Stimulated activated memory B cell treated with anti-CD40 and anti-IgM and Interleukin-4, amounts not matched to agents 10 μg/mL and 1 μg/mL and 100 μg/mL, for 72 hours (primary cell): ENCODE measurements at places on chromosomes 1 and 21.
A peak's percentile ranks its signal among the peaks of the same experiment; 100 is the strongest.

- no peaks in the 10 kb centered on the region for H3K36me3 ChIP-seq
- H3K4me3 ChIP-seq: no peak overlapping the region
- peak overlapping the region; percentile 71 for H3K27ac ChIP-seq
- H3K4me1 ChIP-seq: peaks cover 37% of the 10 kb centered on the region
Observed at GRCh38 chr1:24500448-24501048, 2.1 kb upstream of the RCAN3 start.

DNA sequence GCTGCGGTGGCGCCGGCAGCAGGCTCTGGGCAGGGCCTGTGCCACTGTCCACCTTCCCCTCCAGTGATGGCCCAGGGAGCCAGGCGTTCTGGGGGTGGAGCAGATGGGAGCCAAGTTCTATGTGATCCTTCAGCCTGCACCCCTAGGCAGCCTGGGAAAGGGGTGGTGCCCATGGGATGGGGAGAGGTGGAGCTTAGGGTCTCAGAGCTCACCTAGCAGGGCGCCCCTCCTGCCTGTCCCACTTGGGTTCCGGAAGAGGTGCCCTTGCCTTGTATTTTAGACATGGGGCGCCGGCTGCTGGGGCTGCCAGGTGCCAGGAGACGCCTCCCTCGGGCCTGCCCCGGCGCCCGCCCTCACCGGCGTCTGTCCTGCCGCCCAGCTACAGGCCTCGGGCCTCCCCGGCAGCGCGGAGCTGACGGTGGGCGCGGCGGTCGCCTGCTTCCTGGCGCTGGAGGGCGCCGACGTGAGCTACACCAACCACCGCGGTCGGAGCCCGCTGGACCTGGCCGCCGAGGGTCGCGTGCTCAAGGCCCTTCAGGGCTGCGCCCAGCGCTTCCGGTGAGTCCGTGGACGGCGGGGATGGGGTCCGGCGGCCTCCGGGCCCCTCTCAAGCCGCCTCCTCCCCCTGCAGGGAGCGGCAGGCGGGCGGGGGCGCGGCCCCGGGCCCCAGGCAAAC, 3.1 kb upstream of the MMP23B start:
- no peak overlapping the region for H3K27ac ChIP-seq
- no peak for ATAC-seq
- H3K4me1 ChIP-seq: peaks cover 24% of the 10 kb centered on the region
- H3K4me3 ChIP-seq: peak overlapping the region; percentile 34
- H3K36me3 ChIP-seq: no peaks in the 10 kb centered on the region

GRCh38 chr1:204331275-204331674, 28.5 kb downstream of the PLEKHA6 start:
- H3K4me3 ChIP-seq: no peak overlapping the region
- no peak overlapping the region for H3K27ac ChIP-seq
- H3K4me1 ChIP-seq: no peaks in the 10 kb centered on the region

DNA sequence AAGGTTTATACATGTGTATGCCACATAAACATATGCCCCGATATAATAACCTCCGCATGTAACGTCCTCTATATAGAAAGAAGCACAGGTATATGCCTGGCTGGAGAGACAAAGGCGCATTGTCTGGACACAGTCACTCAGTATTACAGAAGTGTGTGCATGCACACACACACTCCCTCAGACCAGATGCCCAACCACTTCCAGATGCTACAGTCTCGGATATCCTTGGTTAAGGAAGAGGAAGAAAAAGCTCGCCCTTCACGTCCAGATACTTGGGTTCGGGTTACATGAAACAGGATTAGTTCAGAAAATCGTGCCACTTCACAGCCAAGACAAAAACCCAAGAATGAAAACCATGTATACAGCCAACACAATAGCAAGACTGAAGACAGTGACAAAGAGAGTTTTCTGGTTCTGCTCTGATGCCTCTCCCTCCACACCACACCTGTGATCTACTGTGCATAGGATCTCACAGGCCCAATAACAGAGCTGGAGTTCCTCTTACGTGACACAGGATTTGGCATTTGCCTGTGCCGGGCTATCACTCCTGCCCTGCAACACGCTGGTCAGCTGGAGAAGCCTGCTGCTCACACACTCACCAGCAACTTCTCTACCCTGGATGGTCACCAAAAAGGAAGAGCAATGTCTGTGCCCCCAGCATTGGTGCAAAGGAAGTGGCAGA, 75.0 kb downstream of the SSBP3 start:
- H3K27ac ChIP-seq: no peak overlapping the region
- H3K4me1 ChIP-seq: peaks cover 47% of the 10 kb centered on the region
- no peaks in the 10 kb centered on the region for H3K27me3 ChIP-seq
- no peak for ATAC-seq
- H3K36me3 ChIP-seq: no peaks in the 10 kb centered on the region
- no peak overlapping the region for H3K4me3 ChIP-seq

DNA sequence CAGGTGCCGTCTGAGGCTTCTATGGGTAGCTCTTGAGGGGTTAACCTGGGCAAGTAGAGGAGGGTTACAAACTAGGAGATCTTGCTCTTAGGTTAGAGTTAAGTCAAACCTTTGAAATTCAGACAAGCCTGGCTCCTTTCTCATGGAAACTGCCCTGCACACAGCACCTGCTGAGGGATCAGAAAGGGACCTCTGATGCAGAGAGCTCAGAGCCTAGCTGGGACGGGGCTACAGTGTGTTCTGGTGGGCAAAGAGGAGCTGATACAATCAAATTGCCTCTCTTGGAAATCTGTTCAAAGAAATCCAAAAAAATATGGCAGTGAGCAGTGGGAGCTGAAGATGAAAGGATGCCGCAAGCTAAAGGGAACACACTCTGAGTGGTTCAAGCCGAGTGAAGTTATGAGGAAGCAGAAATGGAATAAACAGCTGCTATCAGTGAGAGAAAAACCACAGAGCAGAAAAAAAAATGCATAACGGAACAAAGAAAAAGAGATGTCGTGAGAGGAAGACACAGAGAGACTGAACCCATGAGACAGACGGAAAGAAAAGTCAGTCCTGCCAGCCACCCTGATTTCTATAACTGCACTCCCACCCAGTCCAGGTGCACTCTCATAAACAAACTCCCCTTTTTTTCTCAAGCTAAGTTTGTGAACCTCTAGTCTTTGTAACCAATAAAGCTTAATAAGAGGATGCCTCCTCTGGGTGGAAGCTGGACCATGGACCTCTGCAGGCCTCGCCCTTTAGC, 26.6 kb downstream of the PAFAH2 start:
- H3K4me3 ChIP-seq: peak overlapping the region; percentile 1
- peaks cover 62% of the 10 kb centered on the region for H3K36me3 ChIP-seq
- ATAC-seq: peak; percentile 94
- no peaks in the 10 kb centered on the region for H3K27me3 ChIP-seq
- peaks cover 24% of the 10 kb centered on the region for H3K4me1 ChIP-seq
- peak overlapping the region; percentile 70 for H3K27ac ChIP-seq

DNA sequence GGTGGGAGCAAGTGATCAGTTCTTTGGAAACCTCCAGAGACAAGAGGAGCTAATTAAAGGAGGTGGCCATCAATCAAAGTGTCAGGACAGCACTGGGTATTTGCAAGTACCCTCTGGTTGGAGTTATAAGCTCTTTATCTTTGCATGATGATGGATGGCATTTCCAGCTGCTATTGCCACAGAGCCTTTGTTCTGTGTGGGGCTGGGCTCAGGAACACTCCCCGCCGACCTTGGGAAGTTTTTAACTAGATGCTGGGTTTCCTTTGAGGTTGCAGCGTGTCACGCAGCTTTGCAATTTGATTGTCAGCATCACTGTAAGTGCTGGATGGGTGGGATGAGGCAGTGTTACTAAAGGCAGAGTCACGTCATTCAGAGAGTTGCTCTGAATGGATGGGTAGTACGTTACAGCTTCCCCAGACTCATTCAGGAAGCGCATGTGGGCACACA, 68.9 kb downstream of the CNIH3 start:
- H3K36me3 ChIP-seq: no peaks in the 10 kb centered on the region
- no peaks in the 10 kb centered on the region for H3K27me3 ChIP-seq
- H3K4me1 ChIP-seq: no peaks in the 10 kb centered on the region

- H3K4me1 ChIP-seq: peaks cover 29% of the 10 kb centered on the region
- H3K4me3 ChIP-seq: peak overlapping the region; percentile 32
- no peaks in the 10 kb centered on the region for H3K27me3 ChIP-seq
- peak overlapping the region; percentile 85 for H3K27ac ChIP-seq
- ATAC-seq: peak; percentile 94
- H3K36me3 ChIP-seq: peaks cover 37% of the 10 kb centered on the region
Observed at GRCh38 chr1:1250786-1251284, 4.3 kb upstream of the C1QTNF12 start.

- H3K36me3 ChIP-seq: no peaks in the 10 kb centered on the region
- no peaks in the 10 kb centered on the region for H3K4me1 ChIP-seq
- no peak for ATAC-seq
- H3K27me3 ChIP-seq: peaks cover 52% of the 10 kb centered on the region
- H3K27ac ChIP-seq: no peak overlapping the region
Observed at GRCh38 chr1:231184891-231185290, 23.0 kb downstream of the TRIM67 start.

- H3K27me3 ChIP-seq: no peaks in the 10 kb centered on the region
- peak overlapping the region; percentile 40 for H3K4me3 ChIP-seq
- H3K36me3 ChIP-seq: peaks cover 77% of the 10 kb centered on the region
- ATAC-seq: peak; percentile 16
- H3K4me1 ChIP-seq: peaks cover 91% of the 10 kb centered on the region
Observed at GRCh38 chr1:206909161-206909882, 12.1 kb downstream of the IL24 start.

GRCh38 chr1:35590476-35591040, 17.4 kb downstream of the TFAP2E start:
- no peak for ATAC-seq
- no peak overlapping the region for H3K27ac ChIP-seq
- peaks cover 6% of the 10 kb centered on the region for H3K36me3 ChIP-seq

DNA sequence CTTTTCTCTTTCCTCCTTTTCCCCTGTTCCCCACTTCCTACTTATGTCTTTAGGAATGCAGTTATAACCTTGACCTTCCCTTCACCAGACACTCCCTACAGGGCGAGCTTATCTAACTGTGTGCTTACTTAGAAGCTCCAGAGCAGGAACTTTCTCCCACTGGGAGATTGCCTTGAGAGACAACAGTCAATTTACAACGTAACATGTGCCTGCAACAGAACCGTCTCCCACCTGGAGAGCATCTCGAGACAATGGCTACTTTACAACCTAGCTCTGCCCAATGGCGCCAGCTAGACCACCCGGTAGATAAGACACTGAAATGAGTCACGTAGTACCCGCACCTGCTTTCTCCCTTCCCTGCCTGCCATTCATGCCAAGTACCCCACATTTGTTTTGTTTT, 16.7 kb downstream of the HMGN1 start:
- peaks cover 9% of the 10 kb centered on the region for H3K4me1 ChIP-seq
- H3K27me3 ChIP-seq: no peaks in the 10 kb centered on the region
- no peaks in the 10 kb centered on the region for H3K36me3 ChIP-seq
- no peak for ATAC-seq
- no peak overlapping the region for H3K27ac ChIP-seq
- H3K4me3 ChIP-seq: no peak overlapping the region

DNA sequence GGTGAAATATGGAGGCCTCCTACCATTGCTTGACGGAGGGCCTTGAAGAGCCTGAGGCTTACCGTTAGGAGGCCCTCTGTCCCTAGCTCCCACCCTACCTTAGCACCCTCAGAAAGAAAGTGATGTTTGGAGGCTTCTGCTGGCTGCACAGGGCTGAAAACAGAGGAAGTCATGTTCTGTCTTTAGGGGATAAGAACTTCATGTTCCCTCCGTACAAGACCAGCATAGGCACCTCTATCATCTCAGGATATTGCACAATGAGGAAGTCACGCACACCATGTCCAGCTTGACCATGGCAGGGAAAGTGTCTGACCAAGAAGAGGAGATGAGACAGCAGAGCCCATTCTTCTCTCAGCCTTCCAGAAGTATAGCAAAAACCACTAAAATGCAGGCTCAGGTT, 13.8 kb downstream of the ADORA3 start:
- H3K4me1 ChIP-seq: peaks cover 5% of the 10 kb centered on the region
- no peak overlapping the region for H3K27ac ChIP-seq
- H3K36me3 ChIP-seq: no peaks in the 10 kb centered on the region
- no peak for ATAC-seq
- H3K27me3 ChIP-seq: no peaks in the 10 kb centered on the region

DNA sequence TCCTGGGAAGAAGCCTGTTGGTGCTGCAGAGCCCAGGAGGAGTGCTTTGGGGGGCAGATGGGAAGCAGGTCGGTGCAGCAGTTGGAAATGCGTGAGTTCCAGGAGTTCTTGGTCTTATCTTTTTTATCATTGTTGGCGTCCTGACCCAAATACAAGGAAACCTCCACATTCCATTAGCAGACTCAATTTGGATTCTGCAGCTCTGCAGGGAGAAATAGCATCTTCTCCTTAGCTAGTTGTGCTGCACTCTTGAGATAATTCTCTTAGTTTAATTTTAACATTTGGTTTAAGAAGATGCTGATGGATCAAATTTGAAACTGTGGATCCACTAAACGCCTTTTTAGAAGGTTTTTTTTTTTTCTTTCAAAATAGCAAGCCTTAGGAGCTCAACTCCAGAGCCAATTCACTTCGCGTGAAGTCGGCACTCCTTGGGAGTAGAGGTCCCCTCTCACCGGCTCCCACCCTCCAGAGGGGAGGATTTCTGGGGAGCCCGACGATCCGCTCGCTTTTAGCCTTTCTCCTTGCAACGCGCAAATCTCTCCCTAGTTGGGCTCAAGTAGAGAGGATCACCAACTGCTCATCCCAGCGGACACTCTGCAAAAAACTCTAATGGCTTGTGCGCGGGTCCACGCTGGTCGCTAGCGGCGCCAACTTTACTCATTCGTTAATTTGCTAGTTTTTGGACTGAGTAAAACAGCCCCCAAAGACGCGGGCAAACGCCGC, 1.3 kb downstream of the PLD5 start:
- H3K4me3 ChIP-seq: peak overlapping the region; percentile 61
- H3K27me3 ChIP-seq: peaks cover 36% of the 10 kb centered on the region
- H3K36me3 ChIP-seq: no peaks in the 10 kb centered on the region

GRCh38 chr1:178451529-178451928, 45.2 kb downstream of the CLEC20A start:
- no peaks in the 10 kb centered on the region for H3K36me3 ChIP-seq
- no peak overlapping the region for H3K4me3 ChIP-seq
- H3K27me3 ChIP-seq: no peaks in the 10 kb centered on the region
- no peaks in the 10 kb centered on the region for H3K4me1 ChIP-seq

- no peak within 1 kb of the TSS for H3K27ac ChIP-seq
- H3K36me3 ChIP-seq: no peaks in the 10 kb centered on the region
- H3K4me1 ChIP-seq: peaks cover 12% of the 10 kb centered on the region
- peaks cover 45% of the 10 kb centered on the region for H3K27me3 ChIP-seq
- peak within 1 kb of the TSS; percentile 13 for H3K4me3 ChIP-seq
Observed at GRCh38 chr1:154567386-154568156, at the start of gene CHRNB2. CHRNB2 (plus strand) TSS chr1:154567778; CDS start chr1:154568045, 267 bp downstream.

GRCh38 chr21:34891613-34891943, 157.5 kb downstream of the RUNX1 start:
- H3K27ac ChIP-seq: peak overlapping the region; percentile 100
- H3K27me3 ChIP-seq: no peaks in the 10 kb centered on the region
- ATAC-seq: no peak
- H3K4me1 ChIP-seq: peaks cover 30% of the 10 kb centered on the region
- H3K36me3 ChIP-seq: peaks cover 14% of the 10 kb centered on the region
